NCI-H774 (cell line): ENCODE measurements at places on chromosomes 7 and 10.

- DNase-seq, result no peak
Observed at GRCh38 chr10:99733366-99733765, 1.3 kb downstream of the CUTC start.

DNA sequence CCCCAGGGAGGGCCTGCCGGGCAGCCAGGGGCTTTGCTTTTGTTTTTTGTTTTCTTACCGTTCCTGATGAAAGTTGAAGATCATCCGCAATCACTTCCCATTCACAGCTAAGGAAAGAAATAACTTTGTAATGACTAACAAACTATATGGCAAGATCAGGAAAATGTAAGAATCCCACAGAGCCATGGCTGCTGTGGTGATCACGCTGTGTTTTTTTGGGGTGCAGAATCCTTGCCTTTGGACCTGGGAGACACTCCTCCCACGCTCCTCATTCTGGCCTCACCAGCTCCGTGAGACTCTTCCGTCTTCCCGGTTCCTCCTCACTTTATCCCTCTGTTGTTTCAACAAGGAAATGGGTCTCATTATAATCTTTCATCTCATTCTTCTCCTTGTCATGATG lies 443.0 kb upstream of the MGMT start:
- DNase-seq, result no peak

DNA sequence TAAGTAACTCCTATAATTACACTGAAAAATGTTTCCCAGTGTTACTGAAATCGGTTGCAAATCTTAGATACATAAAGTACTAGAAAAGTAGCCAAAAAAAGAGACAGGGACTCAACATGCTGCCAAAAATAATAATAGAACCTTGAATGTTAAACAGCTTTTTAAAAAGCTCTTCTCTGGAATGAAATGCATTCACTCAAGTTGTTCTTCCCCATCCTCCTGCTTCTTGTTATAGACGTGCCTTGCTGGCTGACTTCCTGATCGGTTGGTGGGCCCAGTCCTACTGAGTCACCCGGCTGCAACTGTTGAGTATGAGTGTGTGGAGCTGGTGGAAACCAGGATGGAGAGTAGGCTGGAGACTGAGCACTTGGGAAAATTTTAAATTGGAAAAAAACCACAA lies 30.6 kb upstream of the RAPGEF5 start:
- no peak for DNase-seq

- DNase-seq, result no peak
Observed at GRCh38 chr10:29569795-29570194, 65.0 kb downstream of the SVIL start.

GRCh38 chr10:14262836-14263425 lies 67.8 kb downstream of the FRMD4A start:
- DNase-seq, result no peak

- DNase-seq, result peak; percentile 39
Observed at GRCh38 chr7:148264933-148265557, 325.5 kb upstream of the C7orf33 start.

DNA sequence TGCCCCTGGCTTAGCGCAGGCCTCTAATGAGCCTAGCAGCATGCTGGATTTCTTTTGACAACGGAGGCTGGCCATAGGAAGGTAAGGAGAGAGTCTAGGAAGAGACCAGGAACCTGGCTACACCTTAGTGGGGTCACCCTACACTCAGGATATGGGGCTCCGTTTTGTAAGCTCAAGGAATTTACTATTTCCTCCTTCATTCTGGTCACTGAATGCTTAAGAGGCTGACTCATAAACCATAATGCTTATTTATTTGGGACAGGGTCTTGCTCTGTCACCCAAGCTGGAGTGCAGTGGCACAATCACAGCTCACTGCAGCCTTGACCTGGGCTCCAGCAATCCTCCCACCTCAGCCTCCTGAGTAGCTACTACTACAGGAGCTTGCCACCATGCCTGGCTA lies 38.4 kb downstream of the CARD11 start:
- no peak for DNase-seq

DNA sequence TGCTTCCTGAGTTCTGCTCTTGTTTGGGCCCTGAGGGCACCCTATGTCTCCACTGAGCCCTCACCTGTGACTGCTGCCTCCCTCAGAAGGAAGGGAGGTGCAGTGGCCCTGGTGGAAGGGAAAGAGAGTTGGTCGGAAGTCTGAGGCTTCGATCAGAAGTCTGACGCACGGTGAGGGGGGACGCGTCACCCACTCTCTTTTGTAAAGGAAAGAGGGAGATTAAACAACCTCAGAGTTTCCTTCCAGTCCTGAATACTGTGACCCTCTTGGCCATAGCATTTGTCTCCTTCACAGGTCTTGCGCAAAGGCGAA lies 31.4 kb upstream of the TRIM8 start:
- no peak for DNase-seq

DNA sequence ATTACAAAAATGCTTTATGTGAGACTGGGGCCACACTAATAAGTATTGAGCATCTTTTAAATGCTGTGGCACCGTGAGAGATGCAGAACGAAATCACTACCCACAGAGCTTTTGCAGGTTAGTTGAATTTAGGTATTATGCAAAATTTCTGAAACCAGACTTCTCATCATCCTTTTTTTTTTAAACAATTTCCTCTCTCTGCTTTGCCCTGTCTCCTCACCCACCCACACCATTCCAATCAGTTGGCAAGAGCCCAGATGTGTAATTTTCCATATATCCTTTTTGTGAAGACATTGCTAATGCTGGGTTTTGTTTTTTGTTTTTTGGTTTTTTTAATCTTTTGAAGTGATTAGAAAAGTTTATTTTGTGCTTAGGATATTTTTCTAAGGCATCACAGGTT lies 1.1 kb downstream of the YAE1 start:
- DNase-seq, result no peak

- peak; percentile 13 for DNase-seq
Observed at GRCh38 chr10:26860102-26860442, 686 bp downstream of the ABI1 start.

DNA sequence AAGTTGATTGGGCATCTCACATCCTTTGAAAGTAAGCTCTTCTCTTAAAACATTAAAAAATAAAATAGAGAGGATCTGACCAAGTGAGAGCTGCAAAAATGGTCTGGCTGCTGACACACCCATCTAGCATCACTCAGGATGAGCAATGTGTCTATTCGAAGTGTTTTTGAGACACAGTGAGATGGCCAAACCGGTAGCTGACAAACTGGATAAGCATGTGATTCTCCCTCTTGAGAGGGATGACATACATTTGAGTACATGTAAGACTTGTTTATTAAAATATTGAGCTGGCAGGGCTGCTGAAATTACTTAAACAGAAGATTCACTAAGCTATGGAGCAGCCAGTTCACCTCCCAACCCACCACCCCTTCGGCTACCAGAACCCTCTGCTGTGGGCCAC lies 333.9 kb downstream of the ADRA2A start:
- no peak for DNase-seq

DNA sequence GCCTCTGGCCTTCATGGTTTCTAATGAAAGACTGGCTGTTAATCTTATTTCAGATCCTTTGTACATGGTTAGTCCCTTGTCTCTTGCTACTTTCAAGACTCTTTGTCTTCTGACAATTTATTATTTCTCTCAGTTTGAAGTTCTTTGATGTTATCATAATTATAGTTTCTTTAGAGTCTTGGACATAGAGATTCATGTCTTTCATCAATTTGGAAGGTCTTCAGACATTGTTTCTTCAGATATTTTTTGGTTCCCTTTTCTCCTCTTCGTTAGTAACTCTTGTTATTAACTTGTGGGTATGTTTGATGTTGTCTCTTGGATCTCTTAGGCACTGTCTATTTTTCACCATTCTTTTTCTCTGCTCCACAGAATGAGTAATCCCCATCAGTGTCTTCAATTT lies 8.7 kb downstream of the ZNF37A start:
- no peak for DNase-seq

DNA sequence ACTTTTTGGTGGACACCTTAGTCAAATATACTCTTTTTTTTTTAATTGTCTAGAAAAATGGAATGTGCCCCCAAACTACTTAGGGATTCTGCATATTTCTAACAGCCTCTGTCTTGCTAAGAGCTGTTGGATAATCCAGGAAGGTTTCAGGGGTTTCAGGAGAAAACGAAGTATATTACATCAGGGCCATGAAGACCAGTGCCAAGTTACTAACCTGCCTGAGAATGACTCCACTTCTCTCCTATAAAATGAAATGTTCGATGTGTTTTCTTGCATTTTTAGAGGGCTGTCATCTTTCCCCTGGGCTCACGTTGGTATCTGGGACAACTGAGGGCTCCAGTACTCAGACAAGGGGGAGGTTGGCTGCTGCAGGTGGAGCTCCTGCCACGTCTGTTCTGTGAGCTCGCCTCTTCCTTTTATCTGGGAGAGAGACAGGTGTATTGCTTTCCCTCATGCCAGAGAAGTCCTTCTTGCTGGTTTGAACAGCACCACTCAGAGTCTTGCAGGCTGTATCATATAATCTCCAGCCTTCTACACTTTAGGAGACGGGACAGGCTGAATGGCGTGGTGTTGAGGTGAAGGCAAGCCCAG lies 71.3 kb downstream of the CAMK1D start:
- no peak for DNase-seq

- DNase-seq, result no peak
Observed at GRCh38 chr10:131757285-131758058, 143.3 kb upstream of the PPP2R2D start.

DNA sequence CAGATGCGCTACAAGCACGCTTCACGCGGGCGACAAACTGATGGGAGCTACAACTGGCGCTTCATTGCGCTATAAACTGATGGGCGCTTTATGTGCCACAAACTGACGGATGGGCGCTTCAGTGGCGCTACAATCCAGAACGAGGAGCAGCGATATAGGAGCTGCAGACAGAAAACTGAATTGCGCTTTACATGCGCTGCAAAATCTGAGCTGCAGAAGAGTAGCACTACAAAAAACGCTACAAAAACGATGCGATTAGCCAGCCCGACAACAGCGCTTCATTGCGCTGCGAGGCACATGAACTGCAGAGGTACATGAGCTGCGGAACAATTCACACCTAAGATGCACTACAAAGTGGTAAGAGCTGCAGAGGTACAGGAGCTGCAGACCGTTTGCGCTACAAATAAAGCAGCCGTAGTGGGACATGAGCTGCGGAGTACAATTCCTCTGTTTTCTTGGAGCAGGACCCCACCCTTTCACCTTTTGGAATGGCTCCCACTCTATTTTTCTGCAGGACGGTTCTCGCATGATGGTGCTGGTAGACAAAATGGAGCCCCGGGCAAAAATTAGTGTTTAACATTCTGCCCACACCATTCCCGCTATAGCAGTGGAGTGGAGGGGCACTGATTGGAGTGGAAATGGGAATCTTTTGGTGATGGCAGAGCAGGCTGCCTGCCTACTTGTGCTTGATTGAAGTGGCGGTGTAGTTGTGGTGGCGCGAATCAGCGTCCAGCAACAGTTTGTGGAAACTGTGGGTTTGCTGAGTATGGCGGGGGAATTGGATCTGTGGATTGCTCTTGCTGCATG lies 1.2 kb upstream of the SGCE start:
- DNase-seq, result peak; percentile 50

- DNase-seq, result no peak
Observed at GRCh38 chr7:26193432-26194207, 6.9 kb downstream of the HNRNPA2B1 start.

GRCh38 chr7:155358948-155359712 lies 61.5 kb downstream of the INSIG1 start:
- no peak for DNase-seq

GRCh38 chr10:50326172-50326555 lies 74.8 kb upstream of the ASAH2 start:
- DNase-seq, result no peak

GRCh38 chr7:138649506-138649905 lies 51.7 kb downstream of the SVOPL start:
- no peak for DNase-seq

GRCh38 chr10:33412241-33412640 lies 77.8 kb upstream of the NRP1 start:
- DNase-seq, result no peak

- no peak for DNase-seq
Observed at GRCh38 chr10:34017281-34017680, 682.8 kb upstream of the NRP1 start.

GRCh38 chr10:118459642-118460193 lies 117.6 kb upstream of the FAM204A start:
- peak; percentile 22 for DNase-seq

- no peak for DNase-seq
Observed at GRCh38 chr7:7765422-7765821, 47.0 kb upstream of the RPA3 start.

DNA sequence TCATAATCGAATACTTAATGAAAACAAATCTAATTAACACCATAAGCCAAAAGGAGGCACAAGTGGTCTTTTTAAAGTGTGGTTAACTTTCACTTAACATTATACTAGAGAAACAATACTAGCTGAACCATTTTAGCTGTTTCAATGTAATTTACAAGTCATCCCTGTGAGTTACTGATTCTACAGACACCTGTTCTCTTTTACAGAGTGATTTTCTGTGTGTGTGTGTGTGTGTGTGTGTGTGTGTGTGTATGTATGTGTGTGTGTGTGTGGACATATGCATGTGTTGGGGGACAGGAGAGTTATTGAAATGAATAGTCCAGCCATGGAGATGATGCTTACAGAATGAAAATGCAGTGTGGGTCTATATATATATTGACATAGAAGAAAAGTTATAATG lies 200.2 kb downstream of the DNAJC1 start:
- DNase-seq, result no peak

GRCh38 chr10:125125951-125126735 lies 34.2 kb downstream of the CTBP2 start:
- DNase-seq, result no peak

GRCh38 chr10:69215405-69216171 lies 4.5 kb upstream of the HKDC1 start:
- DNase-seq, result no peak

DNA sequence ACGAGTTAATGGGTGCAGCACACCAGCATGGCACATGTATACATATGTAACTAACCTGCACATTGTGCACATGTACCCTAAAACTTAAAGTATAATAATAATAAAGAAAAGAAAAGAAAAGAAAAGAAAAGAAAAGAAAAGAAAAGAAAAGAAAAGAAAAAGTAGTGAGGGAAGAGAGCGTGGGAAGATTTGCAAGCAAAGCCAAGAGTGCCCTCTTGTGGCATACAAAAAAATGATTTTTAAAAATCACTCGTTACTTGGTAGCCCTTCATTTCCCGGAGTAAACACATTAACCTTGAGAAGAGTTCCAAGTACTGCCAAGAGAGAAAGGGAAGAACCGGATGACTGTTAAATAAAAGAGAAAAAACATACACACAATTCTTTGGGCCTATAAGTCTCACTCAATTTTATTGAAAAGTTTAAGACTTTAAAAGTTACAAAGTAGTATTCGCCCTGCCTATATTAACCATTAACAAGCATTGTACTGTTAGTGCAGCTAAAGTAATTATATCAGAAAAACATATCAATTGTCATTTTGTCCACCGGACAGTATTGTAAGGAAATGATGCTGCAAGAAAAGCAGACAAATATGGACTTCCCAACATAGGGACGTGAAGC lies 6.2 kb upstream of the CH25H start:
- DNase-seq, result no peak

- DNase-seq, result peak; percentile 51
Observed at GRCh38 chr10:21496343-21497176, 28.9 kb downstream of the SKIDA1 start.

DNA sequence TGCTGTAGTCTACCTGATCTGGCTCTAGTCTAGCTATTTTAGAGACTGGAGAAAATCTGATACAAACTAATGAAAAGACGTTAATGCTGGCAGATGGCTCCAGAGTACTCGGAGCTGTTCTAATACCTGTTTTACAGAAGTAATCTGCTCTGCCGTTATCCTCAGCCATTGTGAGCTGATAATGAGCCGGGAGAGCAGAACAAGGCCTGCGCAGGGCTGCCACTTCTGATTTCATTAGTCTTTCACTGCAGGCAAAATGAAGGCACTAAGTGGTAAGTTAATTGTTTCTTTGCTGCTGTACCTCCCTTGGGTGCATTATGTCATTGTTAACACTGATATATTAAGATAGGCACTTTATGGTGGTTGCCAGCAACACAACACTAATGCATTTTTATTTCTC lies 456.4 kb upstream of the PFKP start:
- peak; percentile 10 for DNase-seq
